Activated naive CD4-positive, alpha-beta T cell treated with Interleukin-2 at 50 U/mL for 16 hours (primary cell): ENCODE measurements at places on chromosomes 5 and 9.

DNA sequence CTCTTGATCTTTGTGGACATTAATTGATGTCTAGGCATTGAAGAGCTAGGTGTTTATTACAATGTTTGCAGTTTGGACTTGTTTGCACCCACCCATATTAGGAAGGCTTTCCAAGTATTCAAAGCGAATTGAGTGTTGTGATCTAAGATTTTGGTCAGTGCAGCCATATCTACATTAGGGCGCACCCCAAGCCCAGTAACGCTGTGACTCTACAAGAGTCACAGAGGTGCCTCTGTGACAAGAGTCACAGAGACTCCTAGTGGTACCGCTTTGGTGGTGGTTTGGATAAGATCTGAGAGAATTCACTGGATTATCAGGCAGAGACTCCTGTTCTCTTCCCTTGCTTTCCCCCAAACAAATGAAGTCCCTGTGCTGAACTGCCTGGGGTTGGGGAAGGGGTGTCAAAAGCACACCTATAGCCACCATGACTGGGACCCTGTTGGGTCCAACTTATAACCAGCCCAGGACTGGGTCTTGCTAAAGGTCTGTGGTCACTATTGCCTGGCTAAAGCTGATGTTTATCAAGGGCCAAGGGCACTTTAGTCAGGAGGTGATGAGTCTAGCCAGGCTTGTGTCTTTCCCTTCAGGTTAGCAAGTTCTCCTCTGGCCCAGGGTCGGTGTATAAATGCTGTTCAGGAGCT lies 114.1 kb upstream of the RIOK2 start:
- DNase-seq: no peak

- DNase-seq: no peak
Measured at GRCh38 chr9:105157171-105157583, 87.3 kb upstream of the SLC44A1 start.

DNA sequence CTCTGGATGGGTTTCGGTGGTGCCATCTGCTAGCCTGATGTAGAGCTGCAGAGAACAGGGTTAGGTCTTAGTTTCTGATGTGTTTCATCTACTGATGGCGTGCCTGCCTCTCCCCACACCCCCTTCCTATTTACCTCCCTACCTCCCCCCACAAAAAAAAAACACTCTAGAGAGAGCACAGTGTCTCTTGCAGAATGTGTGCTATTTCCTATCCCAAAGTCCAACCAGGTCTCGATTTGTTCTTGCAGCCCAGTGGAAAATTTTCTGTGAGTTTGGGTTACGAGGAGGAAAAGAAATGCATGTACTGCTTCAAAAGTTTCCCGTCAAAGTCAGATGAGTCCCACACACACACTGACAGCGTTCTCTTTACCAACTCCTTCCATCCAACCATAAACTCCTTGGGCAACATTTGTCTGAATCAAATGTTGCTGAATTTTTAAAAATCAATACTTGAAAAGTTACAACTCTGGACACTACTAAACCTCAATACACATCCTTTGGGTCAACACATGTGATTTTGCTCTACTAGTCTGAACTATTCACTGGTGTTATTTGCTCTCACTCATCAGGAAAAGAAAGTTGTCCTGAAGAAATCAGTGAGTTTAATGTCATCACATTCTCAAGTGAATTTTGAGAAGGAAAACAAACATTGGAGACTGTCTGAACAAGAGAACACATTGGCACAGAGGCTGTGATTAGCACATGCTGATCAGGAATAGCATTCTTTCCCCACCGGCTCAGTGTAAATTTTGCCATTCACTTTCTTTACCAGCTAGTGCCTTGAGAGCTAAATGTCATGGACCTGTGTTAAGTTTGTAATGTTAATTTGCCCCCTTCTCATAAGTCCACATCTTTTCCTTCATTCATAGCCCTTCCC lies 84.1 kb downstream of the MAMDC2 start:
- no peak for DNase-seq

GRCh38 chr5:159362220-159362619 lies 31.9 kb upstream of the IL12B start:
- no peak for DNase-seq

GRCh38 chr9:129732100-129732499 lies 20.7 kb downstream of the PTGES start:
- DNase-seq: no peak

GRCh38 chr5:10246761-10247160 lies 2.9 kb downstream of the ATPSCKMT start:
- no peak for DNase-seq

DNA sequence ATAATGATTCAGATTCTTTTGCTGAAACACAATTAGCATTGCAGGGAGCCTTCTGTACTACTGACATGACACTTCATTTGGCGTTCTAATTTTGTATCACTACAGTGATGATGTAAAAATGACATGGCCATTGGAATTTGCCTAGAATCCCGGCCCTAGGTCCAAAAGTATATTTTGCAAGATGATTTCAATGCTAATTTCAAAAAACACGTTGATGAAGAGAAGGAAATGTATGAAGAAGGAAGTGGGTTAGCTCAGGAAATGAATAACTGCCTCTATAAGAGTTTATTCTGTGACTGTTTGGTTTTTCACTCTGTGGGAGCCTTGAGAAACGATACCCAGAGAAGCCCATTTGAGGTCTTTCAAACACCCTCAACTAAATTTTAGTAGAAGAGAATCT lies 59.3 kb downstream of the OSTF1 start:
- DNase-seq: no peak

GRCh38 chr5:89584339-89584956 lies 701.5 kb upstream of the MEF2C start:
- no peak for DNase-seq

- no peak for DNase-seq
Measured at GRCh38 chr5:44729536-44729935, 79.2 kb upstream of the MRPS30 start.
